ENCODE measurements at places on chromosomes 6 and 20. TPM values are rescaled to one million over a fixed set of nuclear protein-coding genes. Genes with fewer than 3 reads are reported as not detected.

DNA sequence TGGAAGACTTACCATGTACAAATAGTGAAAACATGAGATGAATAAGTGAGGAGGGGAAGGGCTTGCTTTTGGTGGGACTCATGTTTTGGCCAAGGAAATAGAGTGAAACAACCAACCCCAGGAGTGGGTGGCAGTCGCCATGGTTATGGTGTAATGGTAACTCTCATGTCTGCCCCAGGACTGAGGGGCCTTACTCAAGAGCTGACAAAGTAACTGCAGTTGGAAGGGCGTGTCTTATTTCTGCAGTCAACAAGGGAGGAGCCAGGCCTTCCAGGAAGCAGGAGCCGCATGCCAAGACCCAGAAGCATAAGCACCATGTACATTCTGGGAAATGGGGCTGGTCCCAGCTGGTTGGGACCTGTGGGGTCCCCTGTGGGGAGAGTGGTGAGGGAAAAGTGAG is 108.5 kb downstream of the UNC5CL start:
- DNase-seq: no peak

DNA sequence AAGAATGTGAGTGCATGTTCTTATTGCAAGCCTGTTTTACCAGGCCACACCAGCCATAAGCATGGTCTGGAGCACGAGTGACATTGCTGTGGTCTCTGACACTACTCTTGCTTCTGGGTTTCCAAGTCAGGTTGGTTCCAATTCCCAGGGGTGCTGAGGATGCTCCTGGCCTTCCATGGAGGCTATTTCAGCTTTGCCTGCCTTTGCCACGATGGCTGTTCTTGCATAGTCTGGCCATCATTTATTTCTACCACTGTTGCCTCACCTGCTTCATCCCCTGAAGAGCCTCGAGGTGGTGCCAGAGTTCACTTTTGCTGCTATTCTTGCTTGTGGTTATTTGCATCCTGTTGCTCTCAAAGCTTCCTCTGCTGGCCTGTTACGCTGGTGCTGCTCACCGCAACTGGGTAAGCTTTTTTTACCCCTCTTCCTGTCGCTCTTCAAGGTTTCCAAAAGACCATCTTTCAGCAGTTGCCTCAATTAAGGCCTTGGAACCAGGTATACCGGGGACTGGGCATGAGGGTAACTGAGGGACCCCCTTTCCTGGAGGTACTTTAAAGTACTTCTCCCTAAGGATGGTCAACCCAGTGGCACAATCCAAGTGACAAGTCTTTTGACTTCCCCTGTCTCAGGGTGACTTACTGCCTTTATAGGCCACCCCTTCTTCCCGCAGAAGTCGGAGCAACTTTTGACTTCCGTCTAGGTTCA is 64.5 kb downstream of the AKAP7 start:
- peak; percentile 61 for DNase-seq

GRCh38 chr6:52415917-52416628 is 4.1 kb upstream of the EFHC1 start:
- DNase-seq: no peak

GRCh38 chr6:160275511-160276003 is 16.9 kb upstream of the SLC22A2 start:
- no peak for DNase-seq

GRCh38 chr20:40677343-40677924 is 11.6 kb downstream of the MAFB start:
- DNase-seq: no peak

DNA sequence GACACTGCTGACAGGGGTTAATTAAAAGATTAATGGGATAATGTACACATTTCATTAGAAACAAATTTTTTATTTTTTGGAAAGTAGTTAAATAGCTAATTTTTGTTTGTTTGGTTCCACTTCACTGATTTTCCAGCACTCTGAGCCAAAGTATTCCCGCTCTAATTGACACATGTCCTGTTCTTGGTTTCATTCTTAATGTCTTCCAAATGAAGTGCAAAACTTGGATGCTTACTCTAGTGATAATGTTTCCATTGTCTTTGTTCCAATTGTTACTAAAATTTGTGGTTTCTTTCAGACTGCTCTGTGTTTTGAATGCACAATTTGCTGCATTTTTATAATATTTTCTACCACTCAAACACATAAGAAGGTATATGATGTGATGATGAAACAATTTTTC is 794.3 kb downstream of the PHF3 start:
- DNase-seq: no peak

GRCh38 chr6:4280031-4280430 is 144.7 kb upstream of the ECI2 start:
- DNase-seq: no peak

GRCh38 chr6:140083375-140083774 is 708.9 kb upstream of the CITED2 start:
- peak; percentile 53 for DNase-seq

- DNase-seq: no peak
Observed at GRCh38 chr6:15312500-15312899, 66.6 kb downstream of the JARID2 start.

DNA sequence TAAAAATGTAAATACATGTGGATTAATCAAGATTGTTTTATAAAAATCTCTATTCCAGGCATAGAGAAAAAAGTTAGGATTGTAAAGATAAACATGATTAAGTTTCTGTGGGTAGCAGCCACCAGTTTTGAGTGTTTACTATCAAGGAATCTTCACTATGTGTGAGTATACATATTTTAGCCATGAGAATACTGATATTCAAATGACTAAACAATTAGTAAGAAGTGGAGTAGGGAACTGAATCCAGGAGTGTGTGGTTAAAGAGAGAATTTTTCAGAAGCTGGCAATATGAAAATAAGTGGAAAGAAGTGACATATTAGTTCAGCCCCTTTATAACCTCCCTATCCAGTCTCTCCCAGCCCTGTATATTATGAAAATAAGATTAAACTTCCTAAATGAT is 10.3 kb downstream of the ELOVL2 start:
- DNase-seq: peak; percentile 42

DNA sequence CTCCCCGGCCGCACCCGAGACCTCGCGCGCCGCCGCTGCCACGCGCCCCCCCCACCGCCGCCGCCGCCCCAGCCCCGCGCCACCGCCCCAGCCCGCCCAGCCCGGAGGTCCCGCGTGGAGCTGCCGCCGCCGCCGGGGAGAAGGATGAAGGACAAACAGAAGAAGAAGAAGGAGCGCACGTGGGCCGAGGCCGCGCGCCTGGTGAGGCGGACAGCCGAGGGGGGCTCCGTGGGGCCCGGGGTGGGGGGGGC is 426 bp downstream of the ASXL1 start:
- DNase-seq: no peak

GRCh38 chr20:41268917-41269652 is 48.4 kb downstream of the ZHX3 start:
- DNase-seq: no peak

DNA sequence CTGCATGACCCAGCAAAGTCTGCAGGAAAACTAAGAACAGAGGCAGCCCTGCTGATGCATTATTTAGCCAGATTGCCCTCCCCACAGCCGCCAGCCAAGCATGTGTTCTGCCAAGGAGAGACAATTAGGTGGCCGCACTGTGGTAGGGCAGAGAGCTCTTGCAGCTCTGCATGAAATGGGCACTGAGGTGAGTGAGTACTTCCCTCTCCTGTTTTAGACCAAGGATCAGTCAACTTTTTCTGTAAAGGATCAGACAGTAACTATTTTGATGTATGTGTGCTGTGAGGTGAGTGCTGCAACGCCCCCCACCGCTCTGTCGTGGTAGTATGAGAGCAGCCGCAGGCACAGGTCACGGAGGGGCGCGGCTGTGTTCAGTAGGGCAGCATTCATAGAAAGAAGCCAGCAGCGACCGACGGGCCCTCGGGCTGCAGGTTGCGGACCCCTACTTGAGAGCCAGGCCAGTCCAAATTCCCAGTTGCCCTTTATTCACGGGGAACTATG is 23.8 kb upstream of the FAM50B start:
- peak; percentile 74 for DNase-seq

DNA sequence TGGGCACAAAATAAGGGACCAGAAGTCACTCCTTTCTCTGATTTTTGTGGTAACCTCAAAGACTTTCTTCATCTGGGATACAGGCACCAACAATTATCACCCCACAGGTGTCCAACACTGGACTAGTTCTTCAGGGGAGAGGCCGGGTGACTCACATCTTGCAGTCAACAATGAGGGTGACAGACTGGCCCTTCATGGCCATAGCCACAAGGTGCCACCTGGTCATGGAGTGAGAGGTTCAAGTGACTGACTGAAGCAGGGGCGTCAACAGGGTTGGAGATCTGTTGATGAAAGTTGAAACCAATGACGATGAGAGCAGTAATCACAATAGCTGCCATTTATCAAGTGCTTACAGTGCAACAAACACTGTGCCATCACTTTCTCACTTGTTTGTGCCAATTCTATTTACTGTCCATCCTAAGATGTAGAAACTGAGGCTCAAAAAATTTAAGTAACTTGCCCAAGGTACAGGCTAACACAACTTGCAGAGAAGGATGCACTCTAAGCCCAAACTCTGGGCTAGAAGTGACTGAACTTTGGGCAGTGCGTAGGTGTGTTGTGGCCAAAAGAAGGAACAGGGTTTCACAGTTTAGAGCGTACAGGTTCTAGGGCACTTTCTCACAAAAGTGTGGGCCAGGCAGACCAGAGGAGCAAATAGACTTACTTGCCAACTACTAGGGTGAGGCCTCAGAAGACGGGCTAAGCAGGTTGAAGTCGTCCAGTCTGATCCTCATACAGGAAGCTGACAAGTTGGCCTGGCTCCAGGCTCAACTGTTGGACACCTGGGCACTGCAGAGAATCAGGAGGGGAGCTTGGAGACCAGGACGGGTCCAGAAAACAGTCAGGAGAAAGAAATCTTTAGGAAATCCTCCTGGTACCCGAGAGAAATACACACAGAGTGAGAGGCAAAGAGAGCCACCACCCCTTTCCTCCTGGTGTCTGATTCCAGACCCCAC is 30.4 kb downstream of the HLA-DPB1 start:
- DNase-seq: no peak

DNA sequence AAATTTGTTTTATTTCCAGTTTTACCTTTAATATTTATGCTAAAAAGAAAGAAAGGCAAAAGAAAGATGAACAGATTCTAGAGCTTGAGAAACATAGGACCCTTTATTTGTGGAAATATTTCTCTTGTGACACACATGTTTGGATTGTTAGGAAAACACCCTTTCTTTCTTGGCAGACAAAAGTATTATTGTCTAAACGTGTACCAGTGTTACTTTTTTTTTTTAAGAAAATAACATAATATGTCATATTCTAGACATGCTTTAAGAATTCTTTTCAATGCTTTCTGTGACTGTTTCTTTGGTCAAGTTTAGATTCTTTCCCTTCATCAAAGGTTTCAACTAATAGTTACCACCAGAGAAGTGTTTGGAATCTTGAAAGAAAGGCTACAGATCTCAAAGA is 183.4 kb upstream of the CNR1 start:
- peak; percentile 30 for DNase-seq

OPRM1 gene
- not detected for total RNA-seq

PHACTR3 gene
- total RNA-seq: 34.0 TPM

MDFI gene
- total RNA-seq: 150 TPM

NR2E1 gene
- not detected for total RNA-seq

Measured in foreskin keratinocyte (primary cell).